ENCODE measurements at places on chromosomes 5 and 9.

DNA sequence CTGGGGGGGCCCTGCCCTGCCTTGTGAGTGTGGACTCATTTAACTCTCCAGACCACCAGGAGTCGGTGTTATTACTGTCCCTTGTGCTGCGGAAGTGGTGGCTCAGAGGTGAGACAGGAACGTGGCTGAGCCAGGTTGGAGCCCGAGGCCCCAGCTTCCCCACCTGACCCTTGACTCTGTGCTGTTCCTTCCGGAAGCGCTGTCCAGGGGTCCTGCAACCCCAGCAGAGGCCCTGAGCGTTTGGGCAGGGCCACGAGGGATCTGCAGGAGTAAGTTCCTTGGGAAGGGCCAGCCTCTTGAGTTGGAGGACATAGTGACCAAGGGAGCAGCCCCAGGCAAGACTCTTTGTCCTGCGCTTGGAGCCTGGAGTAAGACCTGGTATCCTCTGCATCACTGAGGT, 99.6 kb downstream of the RXRA start:
- no peak for DNase-seq

DNA sequence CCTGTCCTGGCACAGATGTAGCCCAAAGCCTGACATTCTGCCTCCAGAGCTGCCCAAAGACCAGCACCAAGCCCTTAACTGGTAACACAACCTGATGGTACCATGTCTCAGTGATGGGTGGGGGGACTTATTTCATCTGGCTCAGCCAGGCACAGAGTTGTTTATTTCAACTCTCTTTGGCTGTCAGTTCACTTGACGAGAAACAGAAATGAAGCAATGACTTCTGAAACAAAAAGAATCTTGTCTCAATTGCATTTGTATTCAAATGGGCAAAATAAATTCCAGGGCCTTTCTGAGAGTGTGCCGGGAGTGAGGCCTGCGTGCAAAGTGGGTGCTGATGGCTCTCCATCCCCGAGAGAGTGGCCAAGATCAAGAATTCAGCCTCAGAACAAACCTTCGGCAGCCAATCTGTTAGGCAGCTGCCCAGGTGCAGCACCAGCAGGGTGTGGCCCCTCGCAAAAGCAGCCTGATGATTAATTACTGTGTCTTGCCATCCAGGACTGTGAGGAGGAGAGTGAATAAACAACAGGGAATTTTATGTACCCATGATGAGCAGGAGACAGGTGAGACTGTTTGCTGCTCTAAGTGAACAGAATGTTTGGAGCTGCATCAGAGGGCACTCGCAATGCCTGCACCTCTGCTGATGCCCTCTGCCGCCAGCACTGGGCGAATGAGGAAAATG, 238.0 kb downstream of the HSPA4 start:
- no peak for DNase-seq

DNA sequence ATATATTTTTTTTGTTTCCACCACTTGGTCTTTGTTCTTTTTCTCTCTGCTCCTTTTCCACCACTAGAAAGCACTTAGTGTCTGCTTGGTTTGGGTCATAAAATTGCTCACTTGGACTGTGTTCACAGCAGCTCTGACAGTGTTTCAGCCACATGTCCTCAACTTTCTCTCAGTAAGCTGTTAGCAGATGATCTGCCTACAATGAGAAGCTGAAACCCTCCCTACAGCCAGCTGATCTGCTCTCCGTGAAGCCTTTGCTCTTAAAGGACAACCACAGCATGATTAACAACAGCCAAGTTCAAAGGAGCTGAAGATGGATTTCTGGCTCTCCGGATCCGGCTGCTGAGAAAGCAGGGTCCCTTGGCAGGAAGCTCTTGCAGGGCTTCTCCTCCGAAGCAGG, 31.6 kb downstream of the PRLR start:
- DNase-seq, result peak; percentile 56

DNA sequence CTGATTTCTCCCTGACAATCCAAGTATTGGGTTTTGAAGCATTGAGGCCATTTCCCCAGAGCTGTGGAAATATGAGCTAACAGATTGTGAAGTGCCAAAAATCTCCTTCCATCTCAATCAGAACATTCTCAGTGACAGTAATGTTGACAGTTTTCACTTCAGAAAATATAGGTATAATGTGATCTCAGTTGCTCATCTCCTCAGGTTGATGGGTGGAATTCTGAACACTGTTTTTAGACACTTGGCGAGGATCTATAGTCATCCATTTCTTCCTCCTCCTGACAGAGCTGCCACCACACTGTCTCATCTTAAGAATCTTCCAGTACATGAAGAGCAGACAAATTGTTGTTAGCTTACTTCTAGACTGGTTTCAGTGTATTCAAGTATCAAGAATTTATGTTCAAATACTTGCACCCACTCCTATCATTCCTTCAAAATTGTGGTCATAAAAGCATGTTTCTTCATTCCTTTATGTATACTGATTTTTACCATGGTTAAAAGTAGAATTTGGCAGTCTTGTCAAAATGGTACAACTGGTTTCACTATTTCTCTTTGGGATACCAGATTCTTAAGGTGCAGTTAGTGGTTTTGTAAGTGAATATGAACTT, 199.7 kb upstream of the TLE4 start:
- DNase-seq, result no peak

DNA sequence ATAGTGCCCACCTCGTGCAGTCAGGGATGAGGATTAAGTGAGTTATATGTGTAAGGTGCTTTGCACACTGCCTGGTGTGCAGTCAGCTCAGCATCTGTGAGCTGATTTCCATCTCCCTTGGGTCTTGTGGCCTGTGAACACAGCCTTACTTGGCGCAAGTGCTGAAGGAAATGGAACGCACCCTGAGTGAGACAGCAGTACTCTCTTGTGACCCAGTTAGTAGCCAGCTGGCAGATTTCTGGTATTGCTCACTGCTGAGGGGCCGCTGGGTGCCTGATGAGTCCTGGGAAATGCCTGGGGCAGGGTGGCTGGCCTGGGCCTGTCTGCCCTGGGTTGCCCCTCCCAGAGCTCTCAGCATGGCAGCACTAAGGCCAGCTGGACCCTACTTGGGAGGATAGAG, 90.9 kb upstream of the BOD1 start:
- no peak for DNase-seq

GRCh38 chr5:123441408-123441807, 18.2 kb upstream of the CEP120 start:
- no peak for DNase-seq

- no peak for DNase-seq
Observed at GRCh38 chr9:35717132-35717870, 14.7 kb downstream of the TLN1 start.
